Astrocyte of the cerebellum (primary cell): ENCODE measurements at places on chromosomes 5 and 9.

- no peak for DNase-seq
These were observed 23.5 kb downstream of the NIPSNAP3B start for GRCh38 chr9:104787306-104788015.

DNA sequence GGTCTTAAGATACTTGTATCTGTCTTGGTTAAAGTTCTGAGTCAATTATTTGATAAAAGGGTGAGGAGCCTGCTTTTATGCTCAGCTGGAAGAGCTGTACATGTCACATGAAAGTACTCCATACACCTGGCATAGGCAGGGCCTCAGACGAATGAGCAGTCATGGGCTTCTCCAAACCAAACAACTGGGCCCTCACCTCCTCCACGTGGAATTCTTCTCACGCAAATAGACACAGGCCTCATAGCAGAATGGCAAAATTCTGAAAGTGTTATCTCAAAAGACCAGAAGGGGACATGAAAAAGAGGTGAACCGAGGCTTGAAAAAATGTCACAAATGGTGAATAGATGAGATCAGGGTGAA is 48.6 kb downstream of the FAM240B start:
- no peak for DNase-seq

DNA sequence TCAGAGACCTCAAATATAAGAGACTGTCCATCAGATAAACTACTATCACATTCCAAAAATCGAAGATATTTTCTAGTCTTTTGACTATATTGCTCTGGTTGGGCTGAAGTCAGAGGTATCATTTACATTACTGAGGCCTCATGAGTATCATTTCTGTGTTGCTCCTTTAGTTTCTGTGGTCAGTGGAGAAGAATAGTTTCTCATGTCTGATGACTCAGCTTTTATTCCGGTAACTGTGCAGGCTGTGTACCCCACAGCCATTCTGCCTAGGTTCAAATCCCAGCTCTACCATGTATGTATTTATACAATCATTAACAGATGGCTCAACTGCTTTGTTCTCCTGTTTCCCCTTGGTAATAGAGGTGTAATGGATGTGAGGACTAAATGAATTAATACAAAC is 179.3 kb downstream of the ALDH1A1 start:
- no peak for DNase-seq

GRCh38 chr5:343461-344401 is 22.2 kb downstream of the AHRR start:
- no peak for DNase-seq

- DNase-seq: no peak
These were observed 139.7 kb upstream of the PCA3 start for GRCh38 chr9:76624391-76625048.

DNA sequence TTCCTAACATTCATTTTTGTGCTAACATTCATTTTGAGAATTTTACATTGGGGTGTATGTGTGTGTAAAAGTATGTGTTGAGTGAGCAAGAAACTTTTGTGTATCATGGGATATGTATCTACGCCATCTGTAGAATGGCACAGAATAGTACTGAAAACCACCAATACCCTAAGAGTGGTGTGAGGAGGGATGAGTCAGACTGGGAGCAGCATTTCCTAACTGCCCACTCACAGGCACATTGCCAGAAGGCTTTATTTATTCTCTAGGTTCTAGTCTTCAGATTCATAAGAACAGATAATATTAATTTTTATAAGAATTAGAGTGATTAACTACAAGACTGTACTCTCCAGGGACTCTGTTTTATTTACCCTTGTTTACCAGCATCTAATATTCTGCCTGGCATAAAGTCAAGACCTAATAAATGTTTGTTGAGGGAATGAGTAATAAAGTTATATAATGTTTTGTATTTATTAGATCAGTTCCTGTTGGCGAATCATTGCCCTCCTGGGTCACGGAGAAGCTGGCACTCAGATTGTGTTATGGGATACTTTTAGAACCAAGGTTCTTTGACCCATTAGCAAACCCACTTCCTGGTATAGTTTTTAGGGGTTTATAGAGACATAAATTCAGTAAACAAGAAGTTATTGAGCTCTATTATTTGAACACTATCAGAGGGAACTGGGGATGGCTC is 159.1 kb upstream of the PPP2R2B start:
- peak; percentile 41 for DNase-seq

DNA sequence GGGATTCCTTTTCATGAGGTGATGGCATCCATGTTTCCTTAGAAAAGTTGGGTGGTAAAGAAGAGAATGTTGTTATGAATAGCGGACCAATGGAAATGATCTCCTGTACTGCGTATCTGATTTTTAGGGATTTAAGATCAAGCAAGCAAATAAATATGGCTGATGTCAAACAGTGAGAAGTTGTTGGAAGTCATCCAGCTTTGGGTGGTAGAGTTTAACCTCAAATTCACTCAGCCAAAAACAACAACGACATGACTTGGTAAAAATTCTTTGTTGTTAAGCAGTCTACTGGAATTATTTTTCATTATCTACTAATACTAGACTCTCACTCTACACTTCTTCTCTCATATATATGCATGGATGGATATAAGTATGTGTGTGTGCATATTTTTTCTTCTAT is 426.5 kb downstream of the CTNND2 start:
- peak; percentile 83 for DNase-seq

DNA sequence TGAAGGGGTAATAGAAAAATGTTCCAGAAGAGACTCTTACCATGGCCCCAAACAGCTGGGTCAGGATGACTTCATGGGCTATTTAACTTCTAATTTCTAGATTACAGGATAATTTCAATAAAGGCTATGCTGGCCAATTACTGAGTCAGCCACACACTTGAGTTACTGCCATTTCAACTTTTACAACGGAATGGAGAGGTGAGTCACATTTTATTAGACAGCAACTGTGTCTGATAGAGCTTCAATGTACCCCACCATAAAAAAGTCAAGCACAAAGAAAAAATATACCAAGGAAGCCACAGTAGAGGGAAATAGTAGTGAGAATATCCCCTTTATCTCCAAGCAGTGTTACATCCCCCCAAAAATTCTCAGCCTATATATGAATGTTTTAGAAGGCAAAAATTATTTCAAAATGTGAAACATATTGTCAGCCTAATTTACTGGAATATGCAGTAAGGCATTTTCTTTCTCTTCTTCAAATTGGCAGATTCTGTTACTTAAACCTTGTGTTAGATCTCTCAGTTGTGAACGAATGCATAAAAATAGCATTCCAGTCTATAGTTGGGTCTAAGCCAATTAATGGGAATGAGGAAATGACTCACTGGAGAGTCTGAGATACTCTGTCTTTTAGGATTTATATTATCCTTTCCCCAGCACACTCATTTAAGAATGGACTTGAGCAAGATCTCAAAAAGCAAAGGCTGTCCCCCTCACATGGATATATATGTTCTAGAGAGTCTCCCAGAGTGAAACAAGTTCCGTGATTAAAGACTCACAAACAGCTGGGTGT is 47.1 kb upstream of the RAI14 start:
- DNase-seq: peak; percentile 85

DNA sequence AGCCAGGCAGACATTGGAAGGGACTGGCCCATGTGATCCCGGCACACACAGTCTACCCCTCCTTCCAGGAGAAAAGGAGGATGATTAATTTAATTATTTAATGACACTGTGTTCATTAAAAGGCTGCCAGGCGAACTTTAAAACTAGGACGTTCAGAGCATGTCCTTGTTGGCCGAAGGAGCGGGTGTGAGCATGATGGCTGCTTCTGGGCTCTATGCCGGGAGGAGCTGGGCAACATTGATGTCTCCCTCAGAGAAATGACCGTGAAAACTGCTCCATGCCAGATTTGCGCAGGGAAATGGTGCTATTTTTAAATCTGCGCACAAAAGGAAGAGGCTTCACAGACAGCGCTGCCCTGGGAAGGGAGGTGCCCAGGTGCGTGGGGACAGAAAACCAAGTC is 284.9 kb upstream of the IRX4 start:
- no peak for DNase-seq

DNA sequence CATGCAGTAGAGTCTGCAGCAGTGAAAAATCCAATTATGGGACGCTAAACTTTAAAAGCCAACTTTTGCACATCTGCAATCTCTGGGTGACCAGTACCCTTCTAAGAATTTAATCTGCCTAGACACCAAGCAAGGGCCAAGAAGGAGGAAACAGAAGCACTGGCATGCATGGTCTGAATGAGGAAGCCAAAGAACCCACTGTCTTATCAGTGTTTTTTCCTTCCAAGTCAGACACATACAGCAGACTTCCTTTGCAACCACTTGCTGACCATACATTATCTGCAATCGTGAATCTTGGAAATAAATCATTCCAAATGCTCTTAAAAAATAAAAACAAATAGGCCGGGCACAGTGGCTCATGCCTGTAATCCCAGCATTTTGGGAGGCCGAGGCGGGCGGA is 65.9 kb downstream of the DEPDC1B start:
- no peak for DNase-seq

DNA sequence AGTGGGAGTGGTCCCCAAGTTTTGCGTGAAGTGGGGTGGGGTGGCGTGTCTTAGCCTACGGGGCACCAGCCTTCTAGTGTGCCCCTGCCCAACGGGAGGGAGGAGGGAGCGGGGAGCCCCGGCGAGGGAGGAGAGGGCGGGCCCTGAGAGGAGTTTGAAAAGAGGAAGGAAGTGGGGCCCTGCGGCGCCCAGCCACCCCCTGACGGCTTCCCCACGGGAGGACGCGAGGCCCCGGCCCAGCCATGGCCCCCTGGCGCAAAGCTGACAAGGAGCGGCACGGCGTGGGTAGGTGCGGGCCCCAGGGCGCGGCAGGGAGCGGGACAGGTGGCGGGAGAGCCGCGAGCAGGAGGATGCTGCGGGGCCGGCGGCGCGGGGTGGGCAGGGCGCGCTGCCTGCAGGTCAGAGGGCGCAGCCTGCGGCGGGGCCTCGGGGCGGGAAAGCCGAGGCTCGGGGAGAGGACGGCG is at the start of gene DOCK2:
Gene DOCK2, plus strand, starts transcription at position 191 of the 464 bp plus-strand sequence. Its CDS starts 52 bp downstream, at position 243.
- no peak for DNase-seq

DNA sequence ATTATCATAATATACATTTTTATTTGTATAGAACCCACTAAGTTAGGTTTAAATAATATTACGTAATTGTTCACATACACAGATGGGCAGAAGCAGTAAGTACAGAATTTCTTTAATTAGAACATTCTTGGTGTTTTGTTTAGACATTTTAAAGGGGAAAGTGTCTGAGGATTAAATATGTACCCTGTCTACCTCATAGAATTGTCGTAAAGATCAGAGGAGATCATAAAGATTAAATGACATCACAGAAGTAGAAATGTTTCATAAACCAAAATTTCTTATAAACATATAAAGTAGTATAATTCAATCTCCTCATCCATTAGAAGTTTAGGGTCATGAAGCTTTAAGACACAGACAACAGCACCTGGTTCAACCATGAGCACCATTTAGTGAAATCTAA is 20.1 kb downstream of the DEPDC1B start:
- no peak for DNase-seq

GRCh38 chr5:78500871-78501270 is 140.5 kb downstream of the SCAMP1 start:
- no peak for DNase-seq

GRCh38 chr9:76521906-76522305 is 62.9 kb downstream of the GCNT1 start:
- no peak for DNase-seq

DNA sequence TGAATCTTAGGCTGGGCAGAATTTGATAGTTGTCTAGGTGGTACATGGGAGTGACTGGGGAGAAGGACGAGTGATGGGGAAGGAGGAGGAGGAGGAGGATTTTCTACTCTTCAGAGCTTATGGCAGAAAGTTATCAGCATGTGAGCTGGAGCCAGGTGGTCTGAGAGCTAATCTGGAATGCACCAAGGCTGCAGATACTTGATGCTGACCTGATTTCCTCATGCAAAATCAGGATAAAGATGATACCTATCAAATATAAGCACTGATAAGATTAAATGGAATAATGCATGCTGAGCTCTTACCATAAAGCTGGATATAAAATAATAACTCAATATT is 250.4 kb downstream of the SEMA5A start:
- DNase-seq: no peak

- no peak for DNase-seq
These were observed 20.2 kb upstream of the TRIM36 start for GRCh38 chr5:115189866-115190265.

- DNase-seq: no peak
These were observed 16.3 kb upstream of the GPX8 start for GRCh38 chr5:55143624-55144023.

DNA sequence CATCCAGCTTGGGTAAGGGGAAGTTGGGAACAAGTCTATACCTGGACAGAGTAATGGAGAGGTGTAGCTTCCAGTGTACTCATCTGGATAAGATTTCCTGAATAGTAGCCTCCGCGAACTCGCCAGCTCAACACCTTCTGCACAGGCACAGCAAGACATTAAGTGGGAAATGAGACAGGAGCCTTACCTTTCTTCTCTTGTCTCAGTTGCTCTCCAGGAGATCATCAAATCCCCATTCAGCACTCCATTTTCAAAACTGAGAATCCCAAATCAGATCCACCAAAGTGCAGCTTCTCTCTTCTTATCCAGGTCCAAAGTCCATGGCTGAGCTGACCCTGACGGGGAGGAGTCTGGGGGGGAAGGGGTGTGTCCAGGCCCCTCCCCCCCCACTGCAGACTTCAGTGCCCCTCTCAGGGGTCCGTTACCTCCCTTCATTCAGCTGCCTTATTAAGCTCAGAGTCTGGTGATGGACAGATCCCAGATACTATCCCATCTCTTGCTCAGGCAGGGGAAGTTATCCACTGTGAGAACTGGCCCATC is 5.9 kb upstream of the MGAT1 start:
- no peak for DNase-seq

DNA sequence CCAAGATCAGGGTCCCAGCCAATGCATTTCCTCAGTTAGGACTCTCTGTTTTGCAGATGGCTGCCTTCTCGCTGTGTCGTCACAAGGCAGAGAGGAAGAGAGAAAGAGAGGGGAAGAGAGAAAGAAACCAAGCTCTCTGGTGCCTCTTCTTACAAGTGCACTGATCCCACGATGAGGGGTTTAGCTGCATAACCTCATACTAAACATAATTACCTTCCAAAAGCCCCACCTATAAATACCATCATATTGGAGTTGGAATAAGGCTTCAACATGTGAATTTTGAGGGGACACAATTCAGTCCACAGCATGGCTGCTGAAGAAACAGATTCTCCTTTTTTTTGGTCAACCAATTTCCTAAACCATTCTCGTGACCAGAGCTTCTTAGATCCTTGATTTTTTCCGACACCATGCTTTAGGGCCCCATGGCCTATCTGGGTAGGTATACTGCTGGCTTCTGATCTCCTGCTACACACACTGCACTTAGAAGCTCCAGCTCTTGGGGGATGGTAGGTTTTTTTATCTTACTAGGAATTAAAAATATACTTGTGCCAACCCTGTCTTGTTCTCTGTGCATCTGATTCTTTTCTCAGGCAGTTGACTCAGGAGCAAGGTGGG is 5.1 kb downstream of the CAMK4 start:
- no peak for DNase-seq

DNA sequence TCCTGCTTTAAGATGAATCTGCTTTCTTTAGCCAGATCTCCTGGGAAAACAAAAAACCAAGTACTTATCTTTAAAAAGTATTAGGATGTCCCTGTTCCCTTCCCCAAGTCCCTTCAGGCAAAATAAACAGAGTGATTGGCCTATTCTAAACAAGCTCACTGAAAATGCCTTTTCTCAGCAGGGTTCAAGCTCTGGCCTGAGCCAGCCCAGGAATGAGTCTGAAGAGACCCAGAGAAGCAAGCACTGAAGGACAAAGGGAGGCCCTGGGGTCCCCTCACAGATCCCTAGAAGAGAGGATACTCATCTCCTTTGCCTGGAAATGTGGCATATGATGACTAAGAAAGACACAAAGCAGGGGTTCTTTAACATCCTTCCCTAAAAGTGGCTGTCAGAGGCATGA is 66.8 kb upstream of the MAP1B start:
- DNase-seq: no peak
